ENCODE measurements at places on chromosomes 6 and 20.

DNA sequence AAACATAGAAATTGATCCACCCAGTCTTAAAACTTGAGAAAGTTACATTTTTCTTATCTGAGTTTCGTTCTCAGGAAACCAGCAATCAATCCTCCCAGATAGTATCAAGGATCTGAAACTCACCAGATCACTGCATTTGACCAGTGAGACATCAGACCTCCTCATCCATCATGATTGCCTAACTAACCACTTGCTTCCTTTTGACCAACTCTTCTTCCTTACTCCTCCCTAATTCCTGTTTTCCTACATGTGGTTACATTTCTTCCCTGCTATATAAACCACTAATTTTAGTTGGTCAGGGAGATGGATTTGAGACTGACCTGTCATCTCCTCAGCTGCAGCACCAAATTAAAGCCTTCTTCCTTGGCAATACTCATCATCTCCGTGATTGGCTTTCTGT lies 357.1 kb upstream of the POU3F2 start:
- no peak for DNase-seq

DNA sequence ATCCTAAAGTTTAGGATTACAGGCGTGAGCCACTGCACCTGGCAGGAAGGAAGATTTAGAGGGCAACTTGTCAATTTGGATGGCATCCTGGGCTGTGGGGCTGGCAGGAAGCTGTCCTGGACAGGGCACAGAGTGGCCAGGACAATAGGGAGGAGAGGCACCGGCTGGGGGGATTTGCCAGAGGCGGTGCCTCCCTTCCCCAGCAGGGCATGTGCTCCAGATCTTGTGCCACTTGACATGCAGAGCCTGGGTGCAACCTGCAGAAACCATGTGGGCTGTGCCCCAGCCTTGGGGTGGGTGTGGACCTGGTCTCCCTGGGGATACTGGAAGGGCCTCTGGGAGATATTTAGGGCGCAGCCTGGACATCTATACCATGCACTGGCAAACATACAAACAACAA lies 58.6 kb upstream of the EEF1A1 start:
- DNase-seq, result peak; percentile 8

GRCh38 chr6:90459225-90459758 lies 127.6 kb downstream of the MAP3K7 start:
- no peak for DNase-seq

DNA sequence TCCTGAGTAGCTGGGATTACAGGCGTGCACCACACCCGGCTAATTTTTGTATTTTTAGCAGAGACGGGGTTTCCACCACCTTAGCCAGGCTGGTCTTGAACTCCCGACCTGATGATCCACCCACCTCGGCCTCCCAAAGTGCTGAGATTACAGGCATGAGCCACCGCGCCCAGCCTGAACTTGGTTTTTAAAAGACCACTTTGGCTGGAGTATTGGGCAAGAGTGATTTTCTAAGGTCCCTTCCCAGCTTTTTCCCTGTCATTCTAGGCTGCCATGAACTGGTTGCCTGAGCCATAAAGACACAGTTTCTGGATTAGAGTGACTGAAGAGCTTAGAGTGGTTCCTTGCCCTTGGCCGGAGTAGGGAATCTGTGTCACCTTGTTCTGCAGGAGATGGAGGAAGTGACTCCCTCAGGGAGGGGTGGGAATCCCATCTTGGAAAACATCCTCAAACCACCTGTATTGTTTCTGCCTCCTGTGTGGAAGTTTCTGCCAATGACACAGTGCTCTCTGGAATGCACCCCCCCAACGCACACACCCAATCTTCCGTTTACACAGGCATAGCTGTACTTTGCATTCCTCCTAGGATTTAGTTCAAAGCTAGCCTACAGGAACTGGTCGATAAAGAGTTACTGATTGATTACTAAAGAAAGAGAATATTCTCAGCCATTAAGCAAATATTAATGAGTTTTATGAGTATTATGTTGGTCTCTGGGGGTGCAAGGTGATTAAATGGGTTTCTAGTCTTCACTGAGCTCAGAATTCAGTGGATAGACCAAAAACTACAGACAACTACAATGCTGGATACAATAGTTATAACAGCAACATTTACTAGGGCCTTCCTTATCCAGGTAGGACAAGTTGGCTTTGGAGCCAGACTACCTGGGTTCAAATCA lies 18.2 kb downstream of the BCL2L1 start:
- peak; percentile 88 for DNase-seq

- no peak for DNase-seq
Measured at GRCh38 chr20:44615169-44615791, 32.9 kb downstream of the PKIG start.

DNA sequence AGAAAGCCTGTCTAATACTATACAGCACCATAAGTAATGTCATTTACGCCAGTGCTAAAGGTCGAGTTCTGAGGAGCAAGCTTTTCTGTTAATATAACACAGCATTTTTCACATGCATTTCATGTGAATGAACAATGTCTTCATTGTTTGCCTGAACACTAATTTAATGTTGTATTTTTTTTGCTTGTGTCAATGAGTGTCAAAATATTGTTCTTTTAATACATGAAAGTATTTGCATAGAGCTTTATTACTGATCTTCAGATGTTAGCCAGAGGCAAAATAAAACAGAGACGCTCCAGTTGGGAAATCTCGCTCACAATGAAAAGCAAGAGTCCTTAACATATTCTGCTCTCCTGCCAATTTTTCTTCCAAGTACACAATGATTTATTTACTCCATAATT lies 151.8 kb downstream of the FOXC1 start:
- no peak for DNase-seq

GRCh38 chr6:159436581-159436980 lies 256.5 kb downstream of the SOD2 start:
- no peak for DNase-seq

DNA sequence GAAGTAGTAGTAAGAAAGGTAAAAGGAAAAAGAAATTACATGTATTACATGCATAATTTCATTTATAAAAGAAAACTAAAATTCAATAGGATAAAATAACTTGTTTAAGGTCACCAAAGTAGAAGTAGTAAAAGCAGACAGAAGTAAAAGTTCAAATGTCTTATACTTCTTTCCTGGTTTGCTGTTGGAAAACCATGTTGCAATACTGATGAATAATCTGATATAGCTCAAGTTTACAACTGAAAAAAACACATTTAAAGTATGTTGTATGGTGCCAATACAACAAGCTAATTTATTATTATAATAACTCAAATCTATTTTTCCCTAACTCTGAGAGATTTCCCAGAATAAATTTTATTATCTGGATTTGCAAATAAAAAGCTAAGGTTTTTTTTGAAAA lies 78.3 kb downstream of the PHIP start:
- no peak for DNase-seq

DNA sequence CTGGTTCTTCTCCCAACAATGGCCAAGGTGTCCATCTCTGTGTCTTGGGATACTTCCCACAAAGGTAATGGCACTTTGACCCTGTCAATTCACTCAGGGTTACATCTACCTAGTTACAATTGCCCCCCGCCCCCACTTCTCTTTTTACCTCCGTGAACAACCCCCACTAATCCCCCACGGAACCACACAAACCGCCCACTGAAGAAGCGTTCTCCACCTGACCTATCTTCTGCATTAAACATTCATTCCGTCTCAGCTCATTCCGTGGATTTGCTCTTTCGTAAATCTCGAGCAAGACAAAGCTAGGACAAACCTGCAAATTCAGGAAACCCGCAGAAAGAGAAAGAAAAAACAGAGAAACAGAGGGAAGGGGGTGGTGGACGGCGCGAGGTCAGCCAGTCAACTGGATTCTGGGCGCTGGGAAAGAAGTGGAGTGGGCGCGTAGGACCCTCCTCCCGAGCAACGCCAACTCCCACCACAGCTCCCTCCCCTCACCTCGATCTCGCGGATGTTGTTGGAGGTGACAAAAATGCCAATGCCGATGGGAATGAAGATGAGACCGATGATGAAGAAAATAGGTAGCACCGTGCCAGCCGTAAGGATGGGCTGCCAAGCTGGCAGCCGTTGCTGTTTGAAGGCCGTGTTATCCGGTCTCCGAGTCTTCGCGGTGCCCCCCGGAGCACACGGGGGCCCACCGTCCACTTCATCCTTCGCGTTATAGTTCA lies 523 bp downstream of the TMEM30A start:
- DNase-seq, result peak; percentile 17

- DNase-seq, result no peak
Measured at GRCh38 chr20:2701671-2702081, 9.1 kb downstream of the EBF4 start.

DNA sequence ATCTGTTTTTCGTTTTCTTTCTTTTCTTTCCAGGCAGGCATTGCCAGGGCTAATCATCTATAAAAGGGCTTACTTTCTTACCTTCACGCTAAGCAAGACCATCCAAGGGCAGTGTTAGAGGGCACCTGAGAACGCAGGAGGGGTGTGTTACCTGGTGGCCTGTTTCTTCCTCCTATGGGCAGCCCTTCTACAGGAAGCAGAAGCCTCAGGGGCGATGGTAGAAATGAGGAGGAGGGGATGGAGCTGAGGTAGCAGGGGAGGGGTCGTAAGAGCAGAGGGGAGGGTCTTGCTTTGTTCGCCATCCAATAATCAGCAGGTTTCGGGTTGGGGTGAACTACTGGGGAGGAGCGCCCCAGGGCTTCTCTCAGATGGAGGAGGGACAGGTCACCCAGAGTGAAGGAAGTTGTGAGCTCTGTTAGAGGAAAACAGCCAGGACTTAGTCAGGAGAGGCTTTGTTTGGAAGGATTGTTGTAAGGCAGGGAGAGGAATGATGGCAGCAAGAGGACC lies 1.5 kb upstream of the CCR6 start:
- no peak for DNase-seq

DNA sequence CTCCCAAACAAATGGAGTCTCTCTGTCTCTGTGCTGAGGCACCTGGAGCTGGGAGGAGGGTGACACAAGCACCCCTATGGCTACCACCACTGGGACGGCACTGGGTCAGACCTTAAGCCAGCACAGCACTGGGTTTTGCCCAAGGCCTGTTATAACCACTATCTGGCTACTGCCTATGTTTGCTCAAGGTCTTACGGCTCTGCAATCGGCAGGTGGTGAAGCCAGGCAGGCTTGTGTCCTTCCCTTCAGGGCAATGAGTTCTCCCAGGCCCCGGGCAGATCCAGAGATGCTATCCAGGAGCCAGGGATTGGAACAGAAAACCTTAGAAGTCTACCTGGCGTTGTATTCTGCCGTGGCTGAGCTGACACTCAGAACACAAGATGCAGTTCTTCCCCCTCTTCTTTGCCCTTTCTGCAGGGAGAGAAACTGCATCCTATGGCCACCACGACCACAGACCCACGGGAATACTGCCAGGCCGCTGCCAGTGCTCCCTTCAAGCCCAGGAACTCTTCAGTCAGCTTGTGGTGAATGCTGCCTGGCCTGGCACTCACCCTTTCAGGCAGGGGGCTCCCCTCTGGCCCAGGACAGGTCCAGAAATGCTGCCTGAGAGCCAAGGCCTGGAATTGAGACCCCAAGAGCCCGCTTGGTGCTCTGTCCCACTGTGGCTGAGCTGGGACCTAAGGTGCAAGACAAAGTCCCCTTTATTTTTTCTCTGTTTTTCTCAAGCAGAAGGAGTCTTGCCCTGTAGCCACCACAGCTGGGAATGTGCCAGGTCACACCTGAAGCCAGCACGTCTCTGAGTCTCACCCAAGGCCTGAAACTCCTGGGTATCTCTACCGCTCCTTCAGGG lies 67.0 kb upstream of the FRMD1 start:
- no peak for DNase-seq

- no peak for DNase-seq
Measured at GRCh38 chr6:154624038-154624599, 109.1 kb upstream of the SCAF8 start.

DNA sequence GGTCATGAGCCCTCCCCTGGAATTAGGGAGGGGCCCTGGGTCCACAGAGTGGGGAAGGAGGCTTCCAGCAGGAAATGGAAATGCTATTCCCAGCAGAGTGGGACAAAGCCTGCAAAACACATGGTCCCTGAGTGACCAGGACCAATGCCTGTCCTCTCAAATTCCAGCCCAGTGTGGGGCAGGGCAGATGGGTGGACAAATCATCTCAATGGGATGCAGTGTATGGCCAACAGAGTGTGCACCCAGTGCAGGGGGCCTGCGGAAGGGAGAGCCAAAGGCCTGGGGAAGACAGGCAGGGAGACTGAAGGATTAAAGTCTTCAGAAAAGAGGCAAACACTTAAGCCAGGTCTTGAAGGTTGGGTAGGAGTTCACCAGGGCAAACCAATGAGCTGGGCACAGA lies 28.7 kb upstream of the PHACTR3 start:
- no peak for DNase-seq

DNA sequence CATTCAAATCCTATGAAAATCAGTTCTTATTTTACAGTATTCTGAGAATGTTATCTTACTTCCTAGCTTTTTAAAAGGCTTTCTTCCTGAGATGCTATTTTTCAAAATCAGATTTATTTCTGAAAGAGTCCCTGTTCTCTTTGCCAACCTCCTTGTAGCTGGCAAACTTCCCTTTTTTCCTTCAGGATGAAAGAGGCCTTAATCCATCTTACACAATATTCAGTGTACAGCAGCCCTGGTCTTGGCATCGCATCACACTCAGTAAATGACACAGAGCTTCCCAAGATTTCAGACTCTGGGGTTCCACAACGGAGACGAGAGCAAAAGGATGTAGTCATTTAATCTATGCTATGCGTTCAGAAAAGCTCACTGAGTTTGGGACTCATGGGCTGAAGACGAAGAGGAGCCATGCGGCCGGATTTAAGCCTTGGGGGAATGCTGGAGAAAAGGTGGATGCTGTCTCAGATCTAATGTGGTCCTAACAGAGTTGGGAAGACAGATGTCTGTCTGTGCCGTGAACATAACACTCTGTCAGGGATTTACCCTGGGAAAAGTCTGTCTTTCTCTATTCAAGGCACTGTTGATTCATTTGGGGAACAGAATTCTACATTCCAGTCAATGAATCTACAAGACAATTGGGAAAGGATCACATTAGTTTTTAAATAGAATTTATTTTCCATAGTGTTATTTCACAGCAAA lies 616.4 kb upstream of the AGPAT4 start:
- no peak for DNase-seq

- DNase-seq, result no peak
Measured at GRCh38 chr6:2556761-2557160, 194.0 kb downstream of the MYLK4 start.

DNA sequence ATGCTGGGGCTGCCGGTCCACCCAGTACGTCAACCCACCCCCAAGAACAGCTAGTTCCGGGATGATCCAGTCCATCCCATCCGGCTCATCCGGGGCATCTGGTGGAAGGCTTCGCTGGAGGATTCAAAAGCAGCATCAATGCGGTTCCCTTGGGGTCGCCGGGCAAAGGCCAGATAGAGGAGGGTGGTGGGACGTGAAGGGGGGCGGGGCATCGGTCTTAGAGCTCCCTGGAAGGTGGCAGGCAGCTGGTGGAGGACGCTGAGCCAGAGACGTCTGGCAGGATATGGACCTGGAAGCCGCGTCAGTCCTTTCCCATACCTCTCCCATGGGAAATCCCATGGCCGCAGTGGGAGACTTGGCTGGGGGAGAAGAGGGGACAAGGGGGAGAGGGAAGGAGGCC lies 1500.8 kb upstream of the DEFB115 start:
- no peak for DNase-seq

GRCh38 chr20:13174402-13174801 lies 46.7 kb upstream of the ISM1 start:
- no peak for DNase-seq

- peak; percentile 94 for DNase-seq
Measured at GRCh38 chr6:16723826-16724225, 37.4 kb downstream of the ATXN1 start.

- DNase-seq, result no peak
Measured at GRCh38 chr6:144159223-144159622, 8.9 kb downstream of the STX11 start.

GRCh38 chr6:155267411-155267810 lies 3.6 kb downstream of the CLDN20 start:
- no peak for DNase-seq

GRCh38 chr6:123213921-123214320 lies 217.9 kb downstream of the CLVS2 start:
- no peak for DNase-seq
